ENCODE measurements at places on chromosomes 12 and 14.
A peak's percentile ranks its signal among the peaks of the same experiment; 100 is the strongest.

DNA sequence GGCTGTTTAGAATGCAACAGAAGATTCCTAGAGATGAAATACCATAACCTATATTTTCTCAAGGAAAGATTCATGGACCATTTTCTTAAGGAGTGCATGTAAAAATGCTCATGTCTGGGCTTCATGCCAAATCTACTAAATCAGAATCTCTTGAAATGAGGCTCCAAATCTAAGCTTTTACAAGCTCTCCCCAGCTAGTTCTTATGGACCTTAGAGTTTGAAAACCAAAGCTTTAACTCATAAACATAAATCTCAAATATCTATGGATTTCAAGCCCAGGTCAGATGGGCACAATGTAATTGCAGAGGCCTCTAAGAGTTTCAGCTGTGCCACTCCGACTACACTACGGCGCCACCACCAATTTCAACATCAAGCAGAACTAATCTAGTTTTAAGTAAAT lies 117.3 kb upstream of the CAND1 start:
- DNase-seq = no peak

DNA sequence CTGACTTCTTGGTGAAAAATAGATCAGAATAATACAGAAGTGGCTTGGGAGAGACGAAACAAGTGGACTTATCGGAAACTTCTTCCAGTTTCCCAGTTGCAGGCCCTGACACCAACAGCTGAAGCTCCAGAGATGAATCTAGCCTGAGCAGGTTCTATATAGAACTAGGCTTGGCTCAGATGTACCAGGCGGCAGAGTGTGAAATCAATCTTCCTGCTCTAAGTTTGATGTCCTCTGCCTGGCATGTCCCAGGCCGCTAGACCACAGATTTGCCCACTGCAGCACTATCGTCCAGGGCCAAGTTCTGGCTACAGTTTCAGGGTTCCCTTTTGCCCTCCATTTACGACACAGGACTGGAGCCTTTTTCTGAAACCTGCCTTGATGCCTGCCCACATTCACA lies 91.3 kb upstream of the PLEKHA5 start:
- DNase-seq = no peak

- DNase-seq = peak; percentile 12
These were observed 1124.7 kb downstream of the FLRT2 start for GRCh38 chr14:86654558-86655184.

DNA sequence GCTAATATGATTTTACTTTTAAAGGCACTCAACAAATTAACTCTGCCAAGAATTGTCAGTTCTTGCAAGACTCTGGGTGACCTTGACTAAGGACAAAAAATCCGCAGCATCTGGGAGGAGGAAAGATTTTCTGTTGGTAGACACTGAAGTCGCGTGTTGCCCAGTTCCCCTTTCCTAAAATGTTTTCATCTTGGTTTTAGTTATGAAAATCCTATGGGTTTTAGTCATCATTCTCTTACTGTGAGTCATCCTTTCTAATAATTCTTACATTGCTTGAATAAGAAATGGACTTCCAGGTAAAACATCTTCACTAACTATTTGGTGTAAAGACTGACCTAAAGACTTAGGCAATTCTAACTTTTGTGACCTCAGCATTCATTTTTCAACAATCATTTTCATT lies 9.1 kb downstream of the GSG1 start:
- DNase-seq = no peak

DNA sequence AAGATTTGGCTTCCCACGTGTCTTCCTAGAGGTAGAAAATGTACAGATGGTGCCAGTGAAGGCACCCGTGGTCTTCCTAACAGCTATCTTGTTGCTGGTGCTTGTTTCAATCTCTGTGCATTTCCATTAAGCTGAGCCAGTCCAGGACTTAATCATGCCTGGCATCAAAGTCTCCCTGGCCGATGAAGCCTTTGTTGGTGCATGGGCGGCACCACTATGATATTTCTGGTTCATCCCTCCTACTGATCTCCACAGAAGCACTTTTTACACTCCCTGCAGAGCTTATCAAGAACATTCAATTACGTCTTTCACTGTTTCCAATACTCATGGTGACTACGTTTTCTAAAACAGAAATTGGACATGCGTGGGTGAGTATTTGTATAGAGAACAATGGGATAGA lies 128.4 kb downstream of the TTC8 start:
- no peak for DNase-seq

All from stimulated activated CD4-positive, alpha-beta T cell treated with anti-CD3 and anti-CD28 coated beads, Interleukin-12 subunit alpha, Interleukin-12 subunit beta, amount 100 ng/mL, for 48 hours (primary cell).